ENCODE measurements at places on chromosomes 4 and X. TPM values are rescaled to one million over a fixed set of nuclear protein-coding genes. Genes with fewer than 3 reads are reported as not detected.

Gene NEIL3
- total RNA-seq: 2.1 TPM

Gene CXCL8
- total RNA-seq: 32.5 TPM

Gene FAM9B
- not detected for total RNA-seq

Gene RADX
- 2.6 TPM for total RNA-seq

Gene COL4A5
- total RNA-seq: 99.0 TPM

Gene PASD1
- total RNA-seq: not detected

Gene FGFBP2
- total RNA-seq: 5.2 TPM

Gene HAND2
- 69.7 TPM for total RNA-seq

Gene SLC25A53
- 6.8 TPM for total RNA-seq

Gene CT47B1
- not detected for total RNA-seq

Gene GPR119
- total RNA-seq: 1.4 TPM
